Activated T-cell treated with anti-CD3 and anti-CD28 coated beads, Interleukin-2, amount 50 U/mL, for 72 hours (primary cell): ENCODE measurements at places on chromosomes 16 and 17. TPM values are rescaled to one million over a fixed set of nuclear protein-coding genes. Genes with fewer than 3 reads are reported as not detected.

GRCh38 chr17:74433421-74434121 lies 1.7 kb downstream of the GPRC5C start:
- H3K27ac ChIP-seq: no peak overlapping the region
- DNase-seq: no peak
- H3K4me1 ChIP-seq: peaks cover 5% of the 10 kb centered on the region
- H3K36me3 ChIP-seq: peaks cover 3% of the 10 kb centered on the region
- H3K4me3 ChIP-seq: no peak overlapping the region
- H3K27me3 ChIP-seq: peaks cover 57% of the 10 kb centered on the region

- no peaks in the 10 kb centered on the region for H3K36me3 ChIP-seq
- peaks cover 2% of the 10 kb centered on the region for H3K27me3 ChIP-seq
- DNase-seq: peak; percentile 72
- peak overlapping the region; percentile 44 for H3K27ac ChIP-seq
- no peak overlapping the region for H3K4me3 ChIP-seq
Observed at GRCh38 chr16:85420501-85421337, 192.4 kb upstream of the GSE1 start.

GRCh38 chr17:50684612-50685333 lies 22.9 kb downstream of the ANKRD40 start:
- no peak overlapping the region for H3K27ac ChIP-seq
- DNase-seq: no peak
- peaks cover 7% of the 10 kb centered on the region for H3K4me1 ChIP-seq
- no peak overlapping the region for H3K4me3 ChIP-seq

- H3K4me1 ChIP-seq: no peaks in the 10 kb centered on the region
- peaks cover 22% of the 10 kb centered on the region for H3K27me3 ChIP-seq
- no peak for DNase-seq
- H3K36me3 ChIP-seq: no peaks in the 10 kb centered on the region
- H3K27ac ChIP-seq: no peak overlapping the region
- H3K4me3 ChIP-seq: no peak overlapping the region
Observed at GRCh38 chr17:70100983-70101382, 26.0 kb downstream of the KCNJ16 start.

DNA sequence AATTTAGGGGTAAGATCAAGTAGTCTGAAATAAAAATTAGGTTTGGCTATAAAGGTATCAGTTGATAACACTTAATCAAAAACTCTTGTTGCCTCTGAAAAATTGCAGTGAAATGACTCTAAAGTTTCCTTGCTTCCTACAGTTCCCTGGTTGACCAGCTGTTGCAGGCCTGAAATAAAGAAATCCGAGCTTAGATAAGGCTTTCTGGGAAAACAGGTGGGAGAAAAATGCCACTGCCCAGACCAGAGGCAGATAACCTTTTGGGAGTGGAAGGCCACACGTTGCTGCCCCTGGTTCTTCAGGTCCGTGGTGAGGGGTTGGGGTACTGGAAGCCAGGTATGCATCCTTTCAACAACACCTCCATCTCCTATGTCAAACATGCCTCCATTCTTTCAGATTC lies 111.3 kb downstream of the HS3ST3A1 start:
- H3K27me3 ChIP-seq: peaks cover 9% of the 10 kb centered on the region
- no peak for DNase-seq
- H3K27ac ChIP-seq: no peak overlapping the region
- H3K4me3 ChIP-seq: no peak overlapping the region

GRCh38 chr17:6914711-6915110 lies 81.1 kb upstream of the ALOX12 start:
- DNase-seq: no peak
- peaks cover 26% of the 10 kb centered on the region for H3K4me1 ChIP-seq
- no peak overlapping the region for H3K27ac ChIP-seq
- no peaks in the 10 kb centered on the region for H3K36me3 ChIP-seq
- peak overlapping the region; percentile 9 for H3K4me3 ChIP-seq
- peaks cover 6% of the 10 kb centered on the region for H3K27me3 ChIP-seq

DNA sequence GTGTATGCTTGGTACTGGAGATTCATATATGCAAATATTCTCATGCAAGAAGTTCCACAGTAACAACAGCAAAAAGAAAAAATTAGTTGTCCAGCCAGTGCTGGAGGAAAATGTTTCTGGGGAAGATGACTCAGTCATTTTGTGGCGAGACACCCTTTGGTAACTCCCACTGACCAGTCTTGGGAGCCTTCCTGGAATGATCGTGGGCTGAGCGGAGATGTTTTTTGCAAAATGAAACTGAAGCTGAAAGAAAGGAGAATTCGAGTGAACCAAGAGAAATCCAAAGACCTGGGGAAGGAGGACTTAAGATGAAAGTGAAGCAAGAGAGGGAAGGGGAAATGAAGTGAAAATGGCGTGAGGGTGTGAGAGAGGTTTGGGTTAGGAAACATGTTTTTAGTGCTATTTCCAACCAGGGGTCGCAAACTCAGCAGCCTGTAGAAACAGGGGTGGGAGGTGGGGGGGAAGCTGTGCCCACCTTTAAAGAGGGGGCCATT lies 5.2 kb downstream of the ITPRIPL2 start:
- DNase-seq: peak; percentile 40
- H3K4me3 ChIP-seq: peak overlapping the region; percentile 80
- peaks cover 31% of the 10 kb centered on the region for H3K4me1 ChIP-seq
- no peaks in the 10 kb centered on the region for H3K36me3 ChIP-seq
- H3K27me3 ChIP-seq: no peaks in the 10 kb centered on the region

DNA sequence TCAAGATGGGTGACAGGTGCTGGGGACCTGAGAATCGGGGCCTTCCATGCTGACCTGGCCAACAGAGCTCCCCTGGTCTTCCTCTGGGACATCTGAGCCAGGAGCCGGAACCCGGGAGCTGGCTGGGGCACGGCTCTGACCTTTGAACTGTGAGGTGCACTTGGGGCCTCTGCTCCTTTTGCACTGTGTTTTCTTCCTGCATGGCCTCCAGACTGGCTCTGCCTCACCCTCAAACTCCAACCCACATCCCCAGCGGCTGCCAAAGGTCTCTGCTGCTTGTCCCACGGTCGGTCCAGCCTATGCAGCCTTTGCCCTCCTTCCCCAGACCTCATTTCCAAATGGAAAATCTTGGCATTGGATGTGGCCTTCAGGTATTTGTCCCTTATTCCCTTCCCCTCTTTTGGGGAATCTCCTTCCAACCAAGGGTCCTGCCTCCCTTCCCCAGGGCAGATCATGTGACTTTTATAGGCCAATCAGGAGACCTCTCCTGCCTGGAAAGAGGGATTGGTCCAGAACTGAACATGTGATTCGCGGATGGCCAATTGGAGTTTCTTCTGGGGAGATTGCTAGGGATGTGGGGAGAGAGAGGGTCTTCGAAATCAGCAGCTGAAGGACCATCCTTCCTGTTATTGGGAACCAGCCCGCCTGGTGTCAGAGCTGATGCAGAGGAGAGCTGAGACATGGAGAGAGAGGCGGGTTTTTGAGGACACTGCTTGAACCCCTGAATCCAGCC lies 117.9 kb downstream of the CYLD start:
- H3K36me3 ChIP-seq: no peaks in the 10 kb centered on the region
- H3K4me3 ChIP-seq: no peak overlapping the region
- H3K27me3 ChIP-seq: no peaks in the 10 kb centered on the region
- no peak for DNase-seq
- H3K27ac ChIP-seq: no peak overlapping the region
- no peaks in the 10 kb centered on the region for H3K4me1 ChIP-seq

GRCh38 chr16:64380751-64381150 lies 741.1 kb downstream of the CDH11 start:
- no peak overlapping the region for H3K4me3 ChIP-seq
- no peak overlapping the region for H3K27ac ChIP-seq
- no peaks in the 10 kb centered on the region for H3K36me3 ChIP-seq
- H3K4me1 ChIP-seq: no peaks in the 10 kb centered on the region

DNA sequence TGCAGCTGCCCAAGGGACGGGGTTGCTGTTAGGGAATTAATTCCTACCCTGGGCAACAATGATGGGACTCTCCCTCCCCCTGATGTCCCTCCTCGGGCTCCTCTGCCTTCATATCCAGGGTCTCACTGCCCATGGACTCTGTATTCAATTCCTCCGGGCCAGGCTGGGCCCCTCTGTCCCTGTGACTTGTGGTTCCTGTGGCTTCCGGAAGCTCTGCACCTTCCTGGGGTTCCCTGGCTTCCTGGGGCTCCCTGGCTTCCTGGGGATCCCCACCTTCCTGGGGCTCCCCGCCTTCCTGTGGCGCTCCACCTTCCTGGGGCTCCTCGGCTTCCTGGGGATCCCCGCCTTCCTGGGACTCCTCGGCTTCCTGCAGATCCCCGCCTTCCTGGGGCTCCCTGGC lies 35.2 kb downstream of the SRL start:
- DNase-seq: no peak
- no peak overlapping the region for H3K27ac ChIP-seq
- H3K4me3 ChIP-seq: peak overlapping the region; percentile 6
- no peaks in the 10 kb centered on the region for H3K36me3 ChIP-seq
- H3K27me3 ChIP-seq: peaks cover 5% of the 10 kb centered on the region

GRCh38 chr17:65294181-65294719 lies 157.1 kb downstream of the RGS9 start:
- DNase-seq: peak; percentile 54
- no peaks in the 10 kb centered on the region for H3K27me3 ChIP-seq
- no peaks in the 10 kb centered on the region for H3K36me3 ChIP-seq
- peaks cover 7% of the 10 kb centered on the region for H3K4me1 ChIP-seq

DNA sequence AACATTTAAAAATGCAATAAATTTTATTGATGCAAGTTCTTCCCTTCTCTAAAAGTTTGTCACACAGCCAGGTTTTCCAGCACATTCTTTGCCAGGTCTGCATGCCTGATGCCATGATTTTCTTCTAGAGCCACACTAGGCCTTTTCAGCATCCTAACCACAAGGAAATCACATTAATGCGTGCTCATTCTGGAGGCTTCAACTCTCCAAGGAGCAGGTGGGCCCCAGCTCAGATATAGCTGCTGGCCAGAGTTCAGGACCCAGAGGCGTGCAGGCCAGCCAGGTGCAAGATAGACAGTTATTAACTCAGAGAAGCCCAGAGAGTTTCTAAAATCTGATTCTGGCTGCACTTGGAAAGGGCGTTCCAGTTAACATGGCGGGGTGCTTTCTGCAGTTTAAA lies 124.5 kb upstream of the MAF start:
- no peaks in the 10 kb centered on the region for H3K4me1 ChIP-seq
- no peaks in the 10 kb centered on the region for H3K27me3 ChIP-seq
- H3K4me3 ChIP-seq: no peak overlapping the region
- H3K27ac ChIP-seq: no peak overlapping the region
- DNase-seq: no peak

DNA sequence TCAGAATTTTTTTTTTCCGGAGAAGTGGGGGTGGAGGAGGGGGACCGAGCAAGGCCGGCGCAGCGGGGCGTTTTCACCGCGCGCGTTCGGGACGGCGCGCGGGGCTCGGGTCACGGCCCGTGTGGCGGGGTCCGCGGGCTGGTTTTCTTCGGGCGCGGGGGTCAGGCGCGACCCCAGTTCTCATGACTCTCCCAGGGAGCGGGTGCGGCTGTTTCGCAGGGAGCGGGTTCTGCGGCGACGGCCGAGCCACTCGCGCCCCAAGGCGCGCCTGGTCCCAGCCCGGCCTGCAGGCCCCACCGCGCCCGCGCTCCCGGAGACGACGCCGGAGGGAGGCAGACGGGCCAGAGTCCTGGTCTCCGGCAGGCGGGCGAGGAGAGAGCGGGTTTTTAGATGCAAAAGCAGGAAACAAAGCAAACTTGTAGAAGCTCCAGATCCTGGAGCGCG lies 1.0 kb downstream of the BAHCC1 start:
- peaks cover 4% of the 10 kb centered on the region for H3K36me3 ChIP-seq
- no peak overlapping the region for H3K27ac ChIP-seq
- H3K27me3 ChIP-seq: peaks cover 58% of the 10 kb centered on the region
- H3K4me3 ChIP-seq: peak overlapping the region; percentile 62
- no peak for DNase-seq

DNA sequence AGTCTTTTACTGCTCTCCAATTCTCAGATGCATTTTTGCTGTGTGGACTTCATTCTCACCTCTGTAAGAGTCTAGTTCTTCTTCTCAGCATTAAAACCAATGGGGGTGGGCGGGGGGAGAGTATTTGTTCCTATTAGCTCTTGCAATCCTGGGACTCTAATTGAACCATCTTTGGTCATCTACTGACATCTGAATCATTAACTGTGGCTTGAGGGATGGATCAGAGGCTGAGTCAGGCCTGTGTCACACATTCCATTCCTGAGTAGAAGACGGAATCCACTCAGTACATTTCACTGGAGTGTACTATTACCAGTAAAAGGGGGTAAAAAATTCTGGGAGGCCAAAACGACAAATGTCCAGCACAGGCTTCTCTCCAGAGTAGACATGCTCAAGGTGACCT lies 12.8 kb upstream of the ZNF23 start:
- H3K4me1 ChIP-seq: no peaks in the 10 kb centered on the region
- no peaks in the 10 kb centered on the region for H3K27me3 ChIP-seq
- H3K36me3 ChIP-seq: no peaks in the 10 kb centered on the region
- H3K4me3 ChIP-seq: no peak overlapping the region

DNA sequence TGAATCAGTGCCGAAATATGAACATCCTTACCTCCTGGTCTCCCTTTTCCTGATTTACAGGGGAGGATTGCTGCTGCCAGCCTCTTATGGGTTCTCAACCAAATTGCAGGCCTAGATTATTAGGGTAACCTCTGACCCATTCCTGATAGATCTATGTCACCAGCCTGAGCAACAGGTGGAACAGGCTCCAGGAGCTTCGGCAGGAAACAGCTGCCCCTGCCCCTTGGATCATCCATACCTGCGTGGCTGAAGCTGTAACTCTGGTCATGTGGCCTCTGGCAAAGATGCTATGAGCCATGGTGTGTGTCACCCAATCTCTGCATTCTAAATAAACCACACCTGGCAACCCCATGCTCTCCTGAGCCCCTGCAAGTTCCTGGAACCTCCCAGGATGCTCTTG lies 18.4 kb upstream of the RBBP6 start:
- H3K4me3 ChIP-seq: no peak overlapping the region
- DNase-seq: no peak
- H3K27me3 ChIP-seq: no peaks in the 10 kb centered on the region
- H3K4me1 ChIP-seq: no peaks in the 10 kb centered on the region

- peaks cover 10% of the 10 kb centered on the region for H3K4me1 ChIP-seq
- H3K27ac ChIP-seq: no peak overlapping the region
- H3K27me3 ChIP-seq: peaks cover 7% of the 10 kb centered on the region
- no peak overlapping the region for H3K4me3 ChIP-seq
Observed at GRCh38 chr16:58027916-58028455, 2.4 kb downstream of the MMP15 start.

DNA sequence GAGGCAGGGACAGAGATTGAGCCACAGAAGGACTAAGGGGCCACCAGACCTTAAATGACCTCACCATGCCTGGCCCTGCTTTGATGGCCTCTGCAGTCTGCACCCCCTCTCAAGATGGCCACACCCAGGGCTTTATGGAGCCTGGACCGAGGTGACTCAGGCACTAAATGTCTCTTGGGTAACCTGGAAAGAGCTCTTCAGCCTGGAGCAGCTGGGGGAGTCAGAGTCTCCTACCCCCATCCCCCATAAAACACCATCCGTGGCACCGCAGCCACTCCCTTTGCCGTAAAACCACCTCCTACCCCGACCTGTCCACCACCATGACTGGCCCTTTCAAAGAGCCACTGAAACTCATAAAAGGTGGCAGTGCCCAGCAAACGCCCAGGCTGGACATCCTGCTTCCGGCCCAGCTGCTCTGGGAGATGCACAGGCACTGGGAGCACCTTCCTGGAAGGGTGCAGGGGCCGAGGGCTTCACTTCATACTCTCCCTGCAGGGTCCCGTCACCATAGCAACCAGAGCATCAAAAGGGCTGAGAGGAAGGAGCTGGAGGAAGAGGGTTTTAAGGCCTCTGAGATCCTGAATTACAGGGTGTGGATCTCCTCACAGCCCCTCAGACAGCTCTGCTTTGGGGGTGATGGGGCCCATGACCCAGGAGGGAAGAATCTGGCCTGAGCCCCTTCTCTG lies 22.3 kb downstream of the FOXN1 start:
- no peak overlapping the region for H3K27ac ChIP-seq
- H3K4me3 ChIP-seq: no peak overlapping the region
- no peak for DNase-seq
- H3K4me1 ChIP-seq: no peaks in the 10 kb centered on the region

Gene CCL5
- 63.3 TPM for total RNA-seq

Gene RCVRN
- not detected for total RNA-seq

Gene SDR42E2
- total RNA-seq: 0.19 TPM

Gene SPN
- 77.4 TPM for total RNA-seq
